ENCODE measurements at places on chromosomes 7 and 10.

- DNase-seq, result no peak
Observed at GRCh38 chr10:44372181-44372580, 12.7 kb downstream of the CXCL12 start.

DNA sequence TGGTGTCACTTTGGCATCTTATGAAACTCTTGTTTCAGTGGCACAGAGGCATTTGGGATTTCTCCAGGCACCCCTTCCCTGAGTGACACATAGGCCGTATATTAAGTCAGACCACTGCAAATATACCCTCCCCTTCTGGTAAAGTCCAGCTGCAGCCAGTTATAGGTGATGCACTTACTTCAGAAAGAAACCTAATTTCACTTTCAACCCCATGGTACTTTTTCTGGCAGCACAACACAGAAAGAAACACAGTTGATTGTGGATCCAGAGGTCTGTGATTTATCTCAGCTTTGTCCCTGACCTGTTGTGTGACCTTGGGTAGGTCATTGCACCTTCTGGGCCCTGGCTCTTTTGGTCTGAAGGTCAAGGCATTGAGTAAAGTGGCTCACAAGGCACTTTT, 173.2 kb downstream of the BUB3 start:
- no peak for DNase-seq

GRCh38 chr10:79078367-79079053, 9.7 kb downstream of the ZMIZ1 start:
- DNase-seq, result no peak

DNA sequence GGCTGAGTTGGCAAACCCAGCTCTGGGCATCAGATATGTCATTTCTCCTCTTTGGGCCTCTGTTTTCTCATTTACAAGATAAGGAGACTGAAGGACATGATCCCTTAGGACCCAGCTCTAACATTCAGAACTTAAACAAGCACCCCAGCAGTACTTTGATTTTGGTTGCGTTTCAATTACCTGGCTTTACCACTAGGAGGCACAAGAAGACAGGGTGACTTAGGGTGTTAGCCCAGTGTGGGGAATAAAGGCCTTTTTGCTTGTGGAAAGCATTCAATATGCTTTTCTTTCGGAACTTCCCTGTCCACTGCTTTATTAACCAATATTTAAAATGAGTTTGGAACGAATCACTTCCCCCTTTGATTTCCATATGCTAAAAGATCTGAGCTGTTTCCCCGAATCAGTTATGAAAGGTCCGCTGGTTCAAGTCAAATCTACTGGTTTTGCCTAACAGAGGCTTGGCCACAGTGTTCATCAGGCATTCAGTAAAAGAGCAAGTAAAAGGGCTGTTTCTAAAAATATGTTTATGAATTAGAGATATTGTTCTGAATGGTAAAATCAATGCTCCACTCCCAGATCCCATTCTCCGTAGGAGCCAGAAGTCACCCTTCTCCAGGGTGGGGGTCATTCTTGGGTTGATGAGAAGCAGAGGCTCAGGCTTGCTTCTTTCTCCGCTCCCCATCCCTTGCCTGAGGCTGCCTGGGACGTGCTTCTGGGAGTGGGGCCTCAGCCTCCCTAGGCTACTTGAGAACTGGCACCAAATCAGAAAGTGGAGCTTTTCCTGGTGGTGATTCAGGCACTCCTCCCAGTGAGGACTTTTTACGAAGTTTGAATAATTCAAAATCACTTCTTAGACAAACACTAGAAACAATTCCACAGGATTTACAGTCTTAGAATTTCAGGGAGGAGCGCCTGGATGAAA, 105.5 kb downstream of the MYOF start:
- no peak for DNase-seq

GRCh38 chr10:123870260-123870659, 21.3 kb downstream of the CPXM2 start:
- DNase-seq, result no peak

DNA sequence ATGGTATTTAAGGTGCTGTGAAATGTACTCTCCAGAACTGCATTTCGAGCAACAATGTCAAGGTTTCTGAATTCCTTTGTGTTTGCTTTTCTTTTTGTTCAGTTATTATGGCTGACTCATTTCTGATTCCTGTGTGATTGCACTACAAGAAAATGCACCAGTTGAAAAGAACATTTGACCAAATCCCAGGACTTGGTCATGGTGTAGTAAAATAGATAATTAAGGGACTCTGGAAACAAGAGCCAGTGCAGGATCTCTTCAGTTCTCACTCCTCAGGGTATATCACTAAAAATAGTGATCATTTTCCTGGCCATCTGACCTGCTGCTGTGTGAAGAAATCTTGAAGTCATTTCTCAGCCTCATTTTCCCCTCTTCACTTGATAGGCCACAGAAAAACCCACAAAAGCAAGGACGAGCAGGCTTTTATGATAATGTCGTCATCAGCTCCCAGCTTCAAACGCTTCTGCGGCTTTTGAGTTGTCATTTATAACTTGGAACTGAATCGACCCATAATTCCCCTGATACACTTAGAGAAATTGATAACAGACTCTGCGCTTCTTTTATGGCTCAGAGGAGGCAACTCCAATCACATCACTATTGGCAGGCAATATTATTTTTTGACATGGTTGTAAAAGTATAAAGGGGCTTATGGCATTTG, 274.7 kb downstream of the HDAC9 start:
- DNase-seq, result no peak

DNA sequence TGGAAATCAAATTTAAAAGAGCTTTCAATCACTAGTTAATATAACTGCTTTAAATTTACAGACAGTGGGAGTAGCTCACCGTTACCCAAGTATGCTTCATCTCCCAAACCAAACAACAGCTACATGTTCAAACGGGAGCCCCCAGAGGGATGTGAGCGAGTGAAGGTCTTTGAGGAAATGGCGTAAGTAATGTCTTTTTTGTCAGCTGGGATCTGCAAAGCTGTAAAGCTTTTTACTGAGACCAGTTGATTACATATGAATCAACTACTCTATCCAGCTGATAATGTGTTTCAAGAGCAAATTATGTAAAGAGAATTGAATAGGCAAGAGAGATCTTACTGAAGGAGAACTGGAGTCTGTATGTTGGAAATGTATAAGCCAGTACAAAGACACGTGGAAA, 116.2 kb downstream of the GLCCI1 start:
- DNase-seq, result no peak

DNA sequence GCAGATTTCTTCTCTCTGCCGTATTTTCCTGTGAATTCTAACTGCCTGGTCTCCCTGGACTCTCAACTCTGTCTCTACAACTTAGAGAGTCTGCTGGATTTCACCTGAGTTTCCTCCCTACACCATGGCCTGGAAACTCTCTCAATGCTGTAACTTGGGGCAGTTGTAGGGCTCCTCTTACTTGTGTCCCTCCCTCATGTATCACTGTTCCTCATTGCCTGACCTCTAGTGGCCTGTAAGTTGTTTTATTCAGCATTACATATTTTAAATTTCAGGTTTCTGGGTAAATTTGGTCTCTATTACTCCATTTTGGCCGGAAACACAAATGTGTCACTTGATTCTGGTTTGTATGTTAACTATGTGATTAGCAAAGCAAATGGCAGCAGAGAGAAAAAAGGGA, 70.9 kb downstream of the DYNC1I1 start:
- no peak for DNase-seq

GRCh38 chr7:26900251-26900650, 35.9 kb upstream of the SKAP2 start:
- no peak for DNase-seq

GRCh38 chr10:784403-785088, 95.1 kb upstream of the DIP2C start:
- peak; percentile 50 for DNase-seq
